ENCODE measurements at places on chromosomes 5 and 9.

- no peak for DNase-seq
These were observed 22.0 kb upstream of the PIK3R1 start for GRCh38 chr5:68193481-68194036.

DNA sequence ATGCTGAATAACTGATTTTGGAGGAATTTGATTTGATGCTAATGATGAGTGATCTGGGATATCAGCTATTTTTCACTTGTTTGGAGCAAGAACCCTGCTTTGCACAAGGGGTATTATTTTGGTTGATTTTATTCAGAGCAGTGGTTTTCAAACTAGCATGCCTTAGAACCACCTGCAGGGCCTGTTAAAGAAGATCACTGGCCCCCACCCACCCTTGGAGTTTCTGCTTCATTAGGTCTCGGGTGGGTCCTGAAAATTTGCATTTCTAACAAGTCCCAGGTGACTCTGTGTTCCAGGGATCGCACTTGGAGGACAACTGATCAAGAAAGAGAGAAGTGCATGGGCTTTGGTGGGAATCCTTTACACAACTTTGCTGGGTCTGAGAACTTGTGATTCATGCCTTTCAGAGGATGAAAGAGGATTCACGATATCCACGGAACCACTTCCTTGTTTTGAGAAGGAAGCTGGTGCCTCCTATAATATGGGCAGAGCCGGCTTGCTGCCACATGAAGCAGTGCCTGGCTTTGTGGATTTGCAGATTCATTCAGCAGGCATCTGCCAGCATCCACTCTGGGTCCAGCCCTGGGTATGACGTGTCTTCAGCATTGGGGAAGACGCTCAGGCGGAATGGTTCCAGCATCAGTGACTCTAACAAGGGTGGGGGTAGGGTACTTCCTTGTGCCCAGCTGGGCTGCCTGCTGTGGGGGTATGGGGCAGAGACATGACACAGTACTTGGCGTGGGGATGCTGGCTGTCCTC is 106.6 kb upstream of the PITX1 start:
- no peak for DNase-seq

DNA sequence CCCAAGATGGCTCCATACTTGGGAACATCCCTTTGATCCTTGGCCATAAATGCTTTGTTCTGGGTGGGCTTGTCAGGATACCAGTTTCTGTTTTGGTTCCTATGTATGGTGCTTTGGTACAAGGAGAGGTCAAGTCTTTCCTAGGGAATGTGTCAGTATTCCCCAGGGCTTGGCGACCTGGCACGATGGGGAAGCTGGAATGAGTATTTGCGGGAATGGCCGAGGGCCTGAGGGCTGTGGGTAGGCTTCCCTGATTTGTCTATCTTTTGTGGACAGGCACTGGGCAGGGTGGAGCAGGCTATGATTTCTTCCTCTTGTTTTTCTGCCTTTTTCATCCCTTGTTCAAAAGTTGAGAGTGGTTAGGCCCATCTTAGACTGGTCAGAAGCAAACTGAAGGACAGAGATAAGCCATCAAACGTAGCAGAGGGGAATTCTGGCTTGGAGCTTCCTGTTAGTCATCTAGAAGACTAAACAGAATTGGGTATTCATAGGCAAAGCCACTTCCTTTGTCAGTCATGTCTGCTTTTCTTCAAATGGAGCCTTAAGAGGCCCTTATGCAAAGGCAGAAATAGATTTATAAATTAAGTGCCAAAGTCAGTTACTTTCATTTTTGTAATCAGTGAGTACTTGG is 13.7 kb downstream of the DOCK2 start:
- DNase-seq = no peak

DNA sequence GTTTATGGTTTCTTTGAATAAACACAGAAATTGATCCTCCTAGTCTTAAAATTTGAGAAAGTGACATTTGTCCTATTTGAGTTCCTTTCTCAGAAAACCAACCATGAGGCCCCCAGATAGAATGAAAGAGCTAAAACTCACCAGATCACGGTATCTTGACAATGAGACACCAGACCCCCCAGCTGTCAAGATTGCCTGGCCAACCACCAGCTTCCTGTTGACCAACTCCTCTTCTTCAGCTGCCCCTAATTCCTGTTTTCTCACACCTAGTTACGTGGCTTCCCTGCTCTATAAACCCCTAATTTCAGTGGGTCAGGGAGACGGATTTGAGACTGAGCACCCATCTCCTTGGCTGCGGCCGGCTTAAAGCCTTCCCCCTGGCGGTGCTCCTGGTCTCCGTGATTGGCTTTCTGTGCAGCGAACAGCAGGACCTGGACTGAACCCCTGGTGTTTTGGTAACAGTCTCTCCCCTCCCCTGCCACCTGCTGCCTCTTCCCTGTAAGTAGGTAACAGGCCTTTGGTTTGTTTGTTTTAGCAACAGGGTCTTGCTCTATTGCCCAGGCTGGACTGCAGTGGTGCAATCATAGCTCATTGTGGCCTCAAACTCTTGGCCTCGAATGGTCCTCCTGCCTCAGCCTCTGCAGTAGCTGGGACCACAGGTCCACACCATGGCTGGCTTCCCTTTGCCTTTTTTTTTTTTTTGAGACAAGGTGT is 4.8 kb upstream of the ENTPD2 start:
- no peak for DNase-seq

GRCh38 chr9:28834156-28834555 is 1260.9 kb upstream of the C9orf72 start:
- DNase-seq = no peak

Data from NCI-H2029 treated with DMSO at 0.1 percent for 48 hours (cell line).